SHP77 treated with DMSO at 0.1 percent for 48 hours (cell line): ENCODE measurements at places on chromosomes 5 and 9.

- no peak for DNase-seq
These were observed 20.5 kb upstream of the B4GALT1 start for GRCh38 chr9:33187519-33188218.

GRCh38 chr9:114777821-114778609 lies 27.8 kb downstream of the TNFSF15 start:
- DNase-seq, result no peak

DNA sequence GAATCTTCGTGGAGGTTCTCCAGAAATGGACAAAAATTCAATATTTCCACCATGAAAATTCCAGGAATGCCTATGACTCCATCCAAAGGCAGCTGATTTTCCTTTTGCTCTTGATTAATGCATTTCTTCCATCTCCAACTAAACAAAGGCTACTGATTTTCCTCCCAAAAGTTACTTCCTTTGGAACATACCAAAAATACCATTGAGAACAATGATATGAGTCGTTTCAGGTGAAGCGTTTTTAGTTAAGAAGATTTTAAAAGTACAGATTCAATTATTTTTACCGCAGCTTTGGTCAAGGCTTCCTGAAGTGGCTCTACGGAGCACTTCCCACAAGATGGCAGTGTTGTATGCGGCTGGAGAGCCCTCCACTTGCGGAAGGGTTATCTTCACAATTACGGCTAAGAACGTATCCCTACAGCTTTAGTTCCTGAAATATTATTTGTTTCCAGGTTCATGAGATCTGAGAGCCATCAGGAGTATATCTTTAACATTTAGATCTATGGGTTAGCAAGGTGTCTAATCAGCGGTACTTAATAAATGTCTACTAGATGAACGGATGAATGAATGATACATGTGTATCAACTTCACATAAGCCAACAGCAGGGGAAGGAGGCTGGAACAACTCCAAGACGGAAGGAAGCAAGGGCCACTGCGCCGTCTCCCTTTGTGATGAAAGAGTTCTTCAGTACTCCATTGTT lies 35.9 kb upstream of the ARSB start:
- DNase-seq, result peak; percentile 39

DNA sequence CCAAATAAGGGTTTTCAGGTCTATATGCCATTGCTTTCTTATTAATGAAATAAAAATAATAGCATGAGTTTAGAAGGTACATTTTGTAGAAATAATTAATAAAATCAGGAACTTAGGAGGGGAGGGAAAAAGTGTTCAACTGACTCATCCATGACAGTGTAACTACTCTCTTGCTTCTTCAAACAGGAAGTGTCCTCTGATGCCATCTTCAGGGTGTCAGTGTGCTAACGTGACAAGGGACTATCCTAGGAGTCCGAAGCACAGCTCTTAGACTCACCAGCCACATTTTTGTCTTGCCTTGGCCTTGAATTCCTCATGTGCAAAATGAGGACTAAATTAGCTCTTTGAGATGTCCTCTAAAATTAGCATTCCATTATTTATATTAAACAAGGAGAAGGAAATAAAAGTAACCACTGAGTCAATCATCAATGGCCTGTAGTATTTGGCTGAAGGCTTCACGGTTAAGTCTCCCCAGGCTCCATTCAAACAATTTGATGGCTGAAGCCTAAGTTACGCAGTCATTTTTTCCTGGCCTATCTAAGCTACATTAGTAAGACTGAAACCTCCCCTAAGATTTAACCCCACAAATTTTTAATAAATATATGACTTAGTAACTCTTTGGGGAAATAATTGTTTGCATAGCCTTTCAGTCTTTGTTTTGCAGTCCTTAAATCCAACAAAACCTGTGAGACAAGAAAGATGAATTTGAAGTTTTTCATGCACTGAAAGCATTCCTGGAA lies 151.1 kb downstream of the ARL15 start:
- no peak for DNase-seq

GRCh38 chr5:66958201-66958979 lies 238.2 kb downstream of the CD180 start:
- no peak for DNase-seq

GRCh38 chr5:130171699-130172098 lies 267.4 kb downstream of the CHSY3 start:
- DNase-seq, result no peak
